Endothelial cell of umbilical vein (primary cell): ENCODE measurements at places on chromosomes 5 and 9. TPM values are rescaled to one million over a fixed set of nuclear protein-coding genes. Genes with fewer than 3 reads are reported as not detected.
A peak's percentile ranks its signal among the peaks of the same experiment; 100 is the strongest.

DNA sequence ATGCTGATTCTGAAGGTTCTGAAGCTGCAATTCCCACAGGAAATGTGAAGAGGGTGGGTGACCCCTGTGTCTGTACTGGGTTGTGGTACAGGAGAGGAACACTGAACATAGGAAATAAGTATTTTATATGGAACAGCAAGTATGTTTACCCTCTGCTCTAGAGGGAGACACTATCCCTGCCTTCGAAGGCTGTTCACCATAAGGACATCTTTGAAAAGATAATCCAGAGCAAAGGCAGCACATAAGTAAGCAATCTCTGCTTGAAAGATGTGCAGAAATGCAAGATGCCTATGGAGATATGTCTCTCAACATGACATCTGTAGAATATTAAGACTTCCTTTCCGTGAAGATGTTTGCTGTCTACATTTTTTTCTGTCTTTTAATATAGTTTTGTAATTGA lies 184.4 kb upstream of the EFNA5 start:
- no peak for DNase-seq

- no peak for DNase-seq
These were observed 2.8 kb upstream of the ADAMTS12 start for GRCh38 chr5:33894566-33894965.

DNA sequence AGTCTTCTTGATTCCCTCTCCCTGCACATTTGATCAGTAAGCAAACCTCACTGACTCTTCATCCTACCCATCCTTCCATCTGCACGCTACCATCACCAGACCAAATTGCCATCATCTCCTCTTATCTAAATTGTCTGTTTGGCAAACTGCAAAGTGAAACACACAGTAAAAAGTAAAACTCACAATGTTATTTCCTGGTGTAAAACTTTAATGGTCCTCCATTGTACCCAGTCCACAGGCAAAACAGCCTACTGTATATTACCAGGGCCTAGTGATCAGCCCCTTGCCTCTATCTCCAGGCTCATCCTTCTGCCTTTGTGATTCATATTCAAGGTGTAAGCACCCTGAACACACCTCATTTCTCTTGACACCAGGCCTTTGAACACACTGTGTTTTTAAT lies 83.3 kb upstream of the GPR151 start:
- DNase-seq = no peak

DNA sequence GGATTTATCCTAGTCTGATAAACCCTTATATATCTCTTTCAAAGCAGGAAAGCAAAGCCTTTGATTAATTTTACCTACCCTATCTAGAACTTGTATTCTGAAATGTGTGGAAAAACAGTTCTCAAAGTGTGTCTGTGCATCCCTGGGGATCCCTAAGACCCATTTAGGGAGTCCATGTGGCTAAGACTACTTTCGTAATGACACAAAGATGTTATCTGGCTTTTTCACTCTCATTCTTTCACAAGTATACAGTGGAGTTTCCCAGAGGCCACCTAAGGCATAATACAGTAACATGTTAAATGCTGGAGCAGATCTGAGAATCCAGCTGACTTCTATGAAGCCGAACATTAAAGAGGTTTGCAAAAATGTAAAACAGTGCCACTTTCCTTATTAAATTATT lies 54.3 kb upstream of the TNFSF15 start:
- DNase-seq = no peak

GRCh38 chr5:69502367-69502766 lies 9.8 kb downstream of the OCLN start:
- DNase-seq = no peak

DNA sequence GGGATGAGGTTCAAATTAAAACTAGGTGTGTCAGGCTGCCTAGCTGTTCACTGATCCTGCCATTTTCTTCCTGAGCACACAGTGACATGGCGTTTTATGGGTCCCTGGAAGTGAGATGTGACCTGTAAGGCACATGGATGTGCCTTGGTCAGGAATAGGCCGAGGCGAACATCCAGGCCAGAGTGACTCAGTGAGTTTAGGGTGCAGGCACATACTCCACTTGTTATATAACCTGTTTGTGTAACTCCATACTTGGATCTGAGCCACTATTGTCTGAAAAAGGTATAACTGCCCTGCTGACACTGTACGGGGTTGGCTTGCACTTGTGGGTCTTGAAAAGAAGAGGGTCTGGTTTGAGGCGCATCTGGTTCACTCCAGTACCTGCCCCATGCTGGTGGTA lies 150.1 kb upstream of the ADAMTS16 start:
- no peak for DNase-seq

- peak; percentile 64 for DNase-seq
These were observed 2.0 kb downstream of the GLIS3 start for GRCh38 chr9:4297786-4298254.

The GMCL2 gene
- total RNA-seq = not detected in 2 replicates

The GFI1B gene
- not detected in 2 replicates for total RNA-seq

The PFN3 gene
- total RNA-seq = not detected in 2 replicates

The CER1 gene
- not detected in 2 replicates for total RNA-seq

The LCN15 gene
- not detected in 2 replicates for total RNA-seq

The LCN10 gene
- not detected in 2 replicates for total RNA-seq
